ENCODE measurements at places on chromosomes 3 and 15. TPM values are rescaled to one million over a fixed set of nuclear protein-coding genes. Genes with fewer than 3 reads are reported as not detected.

- DNase-seq, result no peak
These were observed 73.7 kb upstream of the TLE3 start for GRCh38 chr15:70171256-70171886.

The LRRFIP2 gene
- 44.4 TPM for total RNA-seq

GRCh38 chr3:153757839-153758238 is 363.4 kb upstream of the ARHGEF26 start:
- DNase-seq, result no peak

- no peak for DNase-seq
These were observed 28.8 kb downstream of the ARRDC4 start for GRCh38 chr15:97989299-97989698.

- DNase-seq, result no peak
These were observed 141.1 kb upstream of the SETMAR start for GRCh38 chr3:4162096-4162495.

DNA sequence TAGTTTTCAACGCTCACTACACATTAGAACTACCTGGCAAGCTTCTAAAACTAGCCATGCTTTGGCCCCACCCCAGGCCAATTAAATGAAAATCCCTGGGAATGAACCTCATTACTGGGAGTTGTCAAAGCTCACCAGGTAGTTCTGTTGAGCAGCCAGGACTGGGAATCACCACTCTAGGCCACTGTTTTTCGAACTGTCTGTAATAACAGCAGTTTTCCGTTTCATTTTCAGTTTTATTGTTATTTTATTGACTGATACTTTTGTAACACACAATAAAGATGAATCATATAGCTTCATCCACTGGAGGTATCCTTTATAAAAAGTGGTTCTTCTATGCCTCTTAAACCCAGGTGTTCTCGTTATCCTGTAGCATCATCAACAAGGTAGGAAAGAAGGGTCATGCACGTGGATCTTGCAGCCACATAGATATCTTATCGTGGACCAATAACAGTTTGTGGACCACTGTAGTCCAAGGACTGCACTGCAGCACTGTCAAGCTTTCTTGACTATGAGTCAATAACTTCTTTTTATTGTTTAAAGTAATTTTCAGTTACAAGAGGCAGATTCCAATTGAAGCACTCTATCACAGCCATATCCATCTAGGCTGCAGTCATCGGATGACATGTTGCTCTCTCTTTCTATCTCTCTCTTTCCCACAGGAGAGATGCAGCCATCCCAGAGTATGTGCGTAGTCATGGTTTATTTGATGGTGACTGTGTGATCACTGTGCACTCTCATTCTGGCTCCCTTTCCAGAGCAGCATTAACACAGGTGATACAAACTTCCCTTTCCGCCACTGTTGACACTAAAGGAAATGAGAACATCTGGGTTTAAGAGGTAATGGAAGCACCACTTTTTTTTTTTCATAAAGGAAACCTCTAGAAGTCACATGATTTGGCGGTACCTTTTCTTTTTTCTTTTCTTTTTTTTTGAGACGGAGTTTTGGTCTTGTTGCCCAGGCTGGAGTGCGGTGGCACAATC is 39.0 kb upstream of the BLM start:
- DNase-seq, result no peak

DNA sequence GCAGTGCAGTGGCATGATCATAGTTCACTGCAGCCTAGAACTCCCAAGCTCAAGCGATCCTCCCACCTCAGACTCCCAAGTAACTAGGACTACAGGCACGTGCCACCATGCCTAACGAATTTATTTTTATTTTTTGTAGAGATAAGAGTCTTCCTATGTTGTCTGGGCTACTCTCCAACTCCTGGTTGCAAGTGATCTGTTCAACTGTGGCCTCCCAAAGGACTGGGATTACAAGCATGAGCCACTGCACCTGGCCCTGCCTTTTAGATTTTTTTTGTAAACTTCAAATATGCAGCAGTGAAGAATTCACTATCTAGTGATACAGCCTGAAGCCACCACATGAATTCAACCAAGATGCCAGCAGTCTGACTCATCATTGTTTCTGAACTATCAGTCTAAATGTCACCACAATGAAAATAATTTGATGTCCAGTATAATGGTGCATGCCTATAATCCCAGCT is 32.7 kb downstream of the UBXN7 start:
- DNase-seq, result no peak

The RTP2 gene
- total RNA-seq, result not detected
